ENCODE measurements at places on chromosomes 1 and 21. TPM values are rescaled to one million over a fixed set of nuclear protein-coding genes. Genes with fewer than 3 reads are reported as not detected.

NFASC gene
- total RNA-seq = 19.3 TPM

HFM1 gene
- total RNA-seq = 0.05 TPM

SH3BP5L gene
- total RNA-seq = 18.0 TPM

LEPR gene
- 24.9 TPM for total RNA-seq

PLD5 gene
- not detected for total RNA-seq

ZNF683 gene
- total RNA-seq = not detected

KRTAP21-2 gene
- total RNA-seq = not detected

S1PR1 gene
- total RNA-seq = 2.7 TPM

HSD3B2 gene
- not detected for total RNA-seq

KIF26B gene
- total RNA-seq = 5.9 TPM

OR2L3 gene
- total RNA-seq = not detected

OXCT2 gene
- 0.49 TPM for total RNA-seq

FCRLB gene
- 1.4 TPM for total RNA-seq

CD1D gene
- 1.3 TPM for total RNA-seq

FCGR2B gene
- not detected for total RNA-seq

AMY1A gene
- not detected for total RNA-seq

CATSPERE gene
- total RNA-seq = 0.83 TPM

TSSK3 gene
- not detected for total RNA-seq

Data from cardiac ventricle fibroblast (primary cell).